ENCODE measurements at places on chromosomes 7 and 10. TPM values are rescaled to one million over a fixed set of nuclear protein-coding genes. Genes with fewer than 3 reads are reported as not detected.

- no peak for DNase-seq
These were observed 4.7 kb upstream of the LANCL2 start for GRCh38 chr7:55360486-55360885.

Gene NPSR1
- polyA plus RNA-seq = not detected

- no peak for DNase-seq
These were observed 665.0 kb downstream of the PARD3 start for GRCh38 chr10:34150103-34150502.

- peak; percentile 76 for DNase-seq
These were observed 6.5 kb downstream of the TSPAN14 start for GRCh38 chr10:80460399-80461207.

Gene CACNA2D1
- 31.7 TPM for polyA plus RNA-seq
